ENCODE measurements at places on chromosomes 5 and 9.
A peak's percentile ranks its signal among the peaks of the same experiment; 100 is the strongest.

DNA sequence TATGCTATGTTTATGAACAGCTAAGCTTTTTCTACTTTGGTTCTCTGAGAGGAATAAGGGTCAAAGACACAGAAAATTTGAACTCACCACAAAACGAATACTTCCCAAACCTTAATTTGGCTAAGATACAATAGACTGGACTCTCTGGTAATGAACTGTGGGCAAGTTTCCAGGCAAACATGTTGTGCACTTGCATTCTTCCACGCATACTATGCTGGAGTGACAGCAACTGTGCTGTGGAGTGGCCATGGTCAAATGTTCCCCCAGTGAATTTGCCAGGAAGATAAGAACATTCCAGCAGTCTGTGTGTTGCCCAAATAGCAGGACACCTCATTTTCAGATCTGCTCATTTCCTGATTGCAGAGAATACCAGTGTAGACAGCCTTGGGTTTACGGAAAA lies 275.3 kb upstream of the IL12B start:
- DNase-seq, result no peak

GRCh38 chr9:91889161-91889911 lies 60.7 kb downstream of the ROR2 start:
- no peak for DNase-seq

- no peak for DNase-seq
These were observed 2.8 kb upstream of the DNAJA1 start for GRCh38 chr9:33022303-33022702.

- DNase-seq, result peak; percentile 78
These were observed 81.3 kb downstream of the STK10 start for GRCh38 chr5:172106511-172107356.

DNA sequence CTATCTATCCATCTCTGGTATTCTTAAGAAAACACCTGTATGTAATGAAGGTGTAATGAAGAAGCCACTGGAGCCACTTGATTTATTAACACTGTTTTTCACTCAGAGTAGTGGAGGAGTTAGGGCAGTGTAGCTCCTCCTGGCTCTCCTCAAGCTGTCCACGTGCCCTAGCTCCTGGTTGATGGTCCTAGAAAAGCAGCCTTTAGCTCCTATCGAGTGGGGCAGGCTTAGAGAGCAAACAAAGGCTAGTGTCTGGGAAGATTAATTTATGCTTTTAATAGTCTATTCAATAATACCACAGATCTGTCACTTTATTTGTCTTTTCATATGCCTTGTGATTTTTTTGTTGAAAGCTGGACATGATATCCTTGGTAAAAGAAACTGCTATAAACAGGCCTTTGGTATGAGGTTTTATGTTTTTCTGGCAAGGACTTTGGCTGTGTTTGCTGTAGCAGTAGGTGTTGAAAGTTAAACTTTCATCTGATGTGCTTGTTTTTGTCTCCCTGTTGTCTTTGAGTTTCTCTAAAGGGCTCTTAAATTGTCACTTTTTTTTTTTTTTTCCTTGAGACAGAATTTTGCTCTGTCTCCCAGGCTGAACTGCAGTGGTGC lies 141.1 kb downstream of the GCNT1 start:
- DNase-seq, result no peak

DNA sequence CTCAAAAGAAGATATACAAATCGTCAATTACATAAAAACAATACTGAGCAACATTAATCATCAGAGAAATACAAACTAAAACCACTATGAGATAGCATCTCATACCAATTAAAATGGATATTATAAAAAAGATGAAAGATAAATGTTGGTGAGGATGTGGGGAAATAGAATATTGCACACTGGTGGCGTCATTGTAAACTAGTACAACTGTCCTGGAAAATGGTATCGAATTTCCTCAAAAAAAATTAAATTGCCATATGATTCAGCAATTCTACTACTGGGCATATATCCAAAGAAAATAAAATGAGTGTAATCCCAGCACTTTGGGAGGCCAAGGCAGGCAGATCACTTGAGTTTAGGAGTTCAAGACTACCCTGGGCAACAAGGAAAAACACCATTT lies 326.0 kb upstream of the FTMT start:
- DNase-seq, result no peak

DNA sequence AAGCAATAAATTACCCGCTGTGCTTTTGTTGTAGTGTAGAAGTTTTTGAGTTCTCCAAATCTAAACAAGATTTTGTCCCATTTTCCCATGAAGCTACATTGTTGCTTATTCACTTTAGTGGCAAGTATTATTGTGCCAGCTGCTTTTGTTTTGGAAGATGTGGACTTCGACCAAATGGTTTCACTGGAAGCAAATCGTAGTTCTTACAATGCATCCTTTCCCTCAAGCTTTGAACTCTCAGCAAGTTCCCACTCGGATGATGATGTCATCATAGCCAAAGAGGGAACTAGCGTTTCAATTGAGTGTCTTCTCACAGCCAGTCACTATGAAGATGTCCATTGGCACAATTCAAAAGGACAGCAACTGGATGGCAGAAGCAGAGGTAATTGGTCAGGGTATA lies 10.9 kb downstream of the MFAP3 start:
- no peak for DNase-seq

GRCh38 chr9:114733816-114734215 lies 51.8 kb upstream of the TEX48 start:
- no peak for DNase-seq

DNA sequence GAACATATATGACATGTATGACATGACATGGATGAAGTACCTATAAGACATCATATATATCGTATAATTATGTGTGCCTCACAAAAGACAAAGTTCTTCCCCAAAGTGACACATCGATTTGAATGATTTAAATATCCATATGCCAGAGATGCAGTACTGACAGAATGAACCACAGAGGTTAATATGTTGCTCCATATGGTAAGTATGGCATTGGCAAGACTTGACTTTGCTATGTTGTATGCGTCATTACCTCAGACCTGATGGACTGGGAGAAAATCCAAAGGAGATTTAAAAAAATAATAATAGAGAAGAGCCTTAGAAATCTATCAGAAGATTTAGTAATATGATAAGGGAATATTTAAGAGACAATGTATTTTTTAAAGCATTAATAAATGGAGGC lies 263.2 kb downstream of the PJA2 start:
- no peak for DNase-seq

GRCh38 chr5:40991168-40991980 lies 79.8 kb downstream of the MROH2B start:
- peak; percentile 54 for DNase-seq

DNA sequence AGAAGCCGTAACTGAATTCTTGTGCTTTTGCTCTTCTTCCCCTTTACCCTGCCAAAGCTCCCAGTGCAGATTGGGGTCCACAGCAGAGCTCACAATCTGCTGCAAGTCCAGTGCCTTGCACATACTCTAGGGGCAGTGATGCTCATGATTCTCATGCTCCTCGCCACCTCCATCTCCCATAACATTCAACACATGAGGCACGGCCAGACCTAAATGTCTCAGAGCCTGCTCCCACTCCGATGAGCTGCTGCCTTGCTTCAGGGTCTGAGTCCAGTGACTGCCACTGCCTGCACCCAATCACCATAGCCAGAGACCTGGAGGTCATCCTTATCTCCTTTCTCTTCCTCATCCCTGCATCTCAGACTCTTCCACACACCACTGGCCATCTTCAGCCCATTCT lies 10.5 kb downstream of the CSF1R start:
- DNase-seq, result no peak

- no peak for DNase-seq
These were observed 385.1 kb downstream of the DTWD2 start for GRCh38 chr5:118603278-118603677.

- DNase-seq, result no peak
These were observed 63.7 kb downstream of the LMX1B start for GRCh38 chr9:126677188-126678084.

GRCh38 chr9:111959468-111960359 lies 63.1 kb downstream of the UGCG start:
- peak; percentile 85 for DNase-seq

GRCh38 chr5:122507581-122507980 lies 195.5 kb downstream of the SNCAIP start:
- DNase-seq, result no peak

GRCh38 chr9:33318225-33318624 lies 27.9 kb downstream of the NFX1 start:
- no peak for DNase-seq

- no peak for DNase-seq
These were observed 9.5 kb upstream of the NFIL3 start for GRCh38 chr9:91433180-91433579.

DNA sequence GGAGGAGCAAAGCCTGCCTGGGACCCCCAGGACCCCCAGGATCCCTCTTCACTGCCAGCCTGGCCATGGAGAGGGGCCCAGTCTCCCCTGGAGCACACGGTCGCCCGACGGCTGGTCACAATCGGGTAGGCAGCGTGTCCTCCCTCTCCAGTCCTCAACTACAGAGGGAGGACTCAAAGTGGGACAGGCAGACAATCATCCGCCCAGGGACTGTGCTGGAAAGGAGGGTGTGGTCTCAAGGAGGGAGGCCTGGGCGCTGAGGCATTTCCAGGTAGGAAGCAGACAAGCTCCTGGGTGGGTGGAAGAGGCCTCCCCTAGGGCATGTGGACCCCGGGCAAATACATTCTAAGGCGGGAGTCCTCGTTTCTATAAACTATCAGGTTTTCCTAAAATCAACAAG lies 93.2 kb upstream of the ADAMTS2 start:
- no peak for DNase-seq

DNA sequence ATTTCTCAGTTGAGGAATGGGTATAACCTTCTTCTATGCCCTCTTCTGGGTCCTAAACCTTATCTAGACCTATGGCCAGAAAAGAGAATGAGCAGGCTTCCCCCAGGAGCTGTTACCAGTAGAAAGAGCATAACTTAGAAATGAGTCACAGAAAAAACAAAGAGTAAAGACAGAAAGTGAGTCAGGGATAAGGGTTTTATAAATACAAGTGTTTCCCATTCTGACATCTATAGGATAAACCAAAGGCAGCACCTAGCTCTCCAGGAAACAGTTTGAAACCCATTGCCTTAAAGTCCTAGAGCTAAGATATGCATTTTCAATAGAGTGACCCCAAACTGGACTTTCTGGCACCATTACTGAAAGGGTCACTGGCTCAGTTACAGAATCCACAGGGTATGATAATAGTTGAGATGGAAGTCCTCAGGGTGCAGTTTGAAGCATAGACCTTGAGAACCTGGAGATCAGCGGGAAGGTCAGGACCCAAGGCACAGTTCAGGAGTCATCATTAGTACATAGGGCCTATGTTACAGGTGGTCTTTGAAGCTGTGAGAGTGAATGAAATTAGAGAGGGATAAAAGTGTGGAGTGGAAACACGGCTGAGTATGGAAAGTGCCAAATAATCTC lies 42.7 kb upstream of the LIFR start:
- DNase-seq, result no peak

GRCh38 chr9:127140181-127140580 lies 17.7 kb upstream of the ANGPTL2 start:
- no peak for DNase-seq

DNA sequence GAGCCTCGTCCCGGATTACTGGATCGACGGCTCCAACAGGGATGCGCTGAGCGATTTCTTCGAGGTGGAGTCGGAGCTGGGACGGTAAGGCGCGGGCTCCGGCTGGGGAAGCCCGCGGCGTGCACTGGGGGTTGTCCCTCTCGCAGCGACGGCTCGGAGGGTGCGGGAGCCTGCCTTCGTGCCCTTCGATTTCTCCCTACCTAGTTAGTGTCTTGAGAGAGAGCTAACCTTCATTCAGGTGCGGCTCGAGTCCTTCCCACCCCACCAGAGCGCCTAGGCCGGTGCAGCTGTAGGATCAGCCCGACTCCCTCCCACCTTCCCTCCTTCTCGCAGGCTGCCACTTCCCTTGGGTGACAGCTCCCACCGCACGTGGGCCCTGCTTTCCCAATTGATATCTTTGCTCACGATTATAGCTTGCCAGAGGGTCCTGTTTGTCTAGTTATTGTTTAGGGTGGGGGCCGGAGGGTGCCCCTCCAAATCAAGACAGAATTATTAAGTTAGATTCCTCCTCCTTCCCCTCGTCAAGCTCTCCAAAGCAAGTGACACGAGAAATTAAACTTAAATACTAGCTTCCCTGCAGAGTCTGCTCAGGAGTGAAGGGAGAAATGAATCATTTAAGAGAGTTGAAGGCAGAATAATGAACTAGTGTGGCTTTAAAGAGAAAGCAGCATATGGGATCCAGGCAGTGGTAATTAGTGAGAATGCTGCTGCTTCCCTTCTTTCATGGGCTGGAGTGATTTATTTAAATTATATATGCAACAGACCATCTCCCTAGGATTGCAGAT lies 569 bp downstream of the CAMK4 start:
- peak; percentile 17 for DNase-seq

DNA sequence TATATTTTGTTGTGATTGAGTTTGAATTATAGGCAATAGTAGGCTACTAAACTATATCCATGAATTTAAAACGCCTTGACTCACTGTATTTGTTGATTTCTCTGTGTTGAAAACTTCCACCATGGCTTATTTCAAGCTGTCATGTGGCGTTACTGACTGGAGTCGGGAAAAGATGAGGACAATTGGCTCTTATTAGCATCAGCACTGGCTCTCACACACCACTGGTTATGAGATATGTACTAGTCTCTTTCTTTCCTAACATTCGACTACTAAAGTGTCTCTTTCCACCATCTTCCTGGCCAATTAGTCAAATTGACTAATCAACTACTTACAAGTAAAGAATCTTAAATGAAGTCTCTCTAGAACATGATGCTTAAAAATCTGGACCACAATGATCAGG lies 9.1 kb upstream of the DAB2 start:
- DNase-seq, result no peak

DNA sequence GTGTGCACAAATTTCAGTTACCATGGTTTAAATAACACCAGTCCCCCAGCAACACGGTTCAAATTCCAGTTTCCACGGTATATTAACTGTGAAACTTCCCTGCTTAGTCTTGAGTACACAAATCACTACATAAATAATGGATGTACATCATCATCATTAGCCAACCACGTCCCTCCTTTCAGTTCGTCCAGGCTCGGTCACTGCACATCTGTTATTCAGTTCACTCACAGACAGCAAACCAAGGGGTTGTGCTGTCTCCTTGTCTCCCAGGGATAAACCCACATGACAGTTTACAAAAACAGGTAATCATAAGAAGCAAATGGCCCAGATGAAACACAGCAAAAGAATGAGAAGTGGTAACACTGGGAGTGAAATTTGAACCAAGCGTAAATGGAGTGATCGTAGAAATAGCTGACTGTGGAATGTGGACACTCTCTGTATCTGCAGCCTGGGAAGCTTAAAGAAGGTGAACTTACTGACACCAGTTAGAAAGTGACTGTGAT lies 61.0 kb upstream of the RAD23B start:
- no peak for DNase-seq
